Renal cortex interstitium (tissue), 15 donors: ENCODE measurements at places on chromosomes 4 and X. TPM values are rescaled to one million over a fixed set of nuclear protein-coding genes. Genes with fewer than 3 reads are reported as not detected.

Gene TEC
- polyA plus RNA-seq = 4.5 TPM

Gene TBC1D8B
- 6.8 TPM for polyA plus RNA-seq

GRCh38 chr4:182799515-182800215, 117.5 kb downstream of the DCTD start:
- no peak for DNase-seq

- DNase-seq = no peak
These were observed 159.2 kb downstream of the ADGRL3 start for GRCh38 chr4:61359301-61359700.

GRCh38 chr4:76589402-76589801, 154.4 kb downstream of the SHROOM3 start:
- DNase-seq = no peak

DNA sequence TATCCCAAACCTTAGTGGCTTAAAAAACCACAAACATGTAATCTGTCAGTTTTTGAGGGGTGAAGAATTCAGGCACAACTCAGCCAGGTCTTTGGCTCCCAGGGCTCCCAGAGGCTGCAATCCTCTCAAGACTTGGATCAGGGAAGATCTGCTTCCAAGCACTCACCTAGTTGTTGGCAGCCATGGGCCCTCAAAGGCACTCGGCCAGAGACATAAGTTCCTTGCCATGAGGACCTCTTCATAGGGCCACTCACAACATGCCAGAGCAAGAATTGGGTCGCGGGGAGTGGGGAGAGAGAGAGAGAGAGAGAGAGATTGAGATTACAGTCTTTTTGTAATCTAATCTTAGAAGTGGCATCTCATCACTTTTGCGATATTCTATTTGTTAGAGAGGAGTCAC, 77.1 kb upstream of the TBC1D9 start:
- no peak for DNase-seq

GRCh38 chrX:147351644-147352043, 537.1 kb upstream of the CXorf51A start:
- no peak for DNase-seq

DNA sequence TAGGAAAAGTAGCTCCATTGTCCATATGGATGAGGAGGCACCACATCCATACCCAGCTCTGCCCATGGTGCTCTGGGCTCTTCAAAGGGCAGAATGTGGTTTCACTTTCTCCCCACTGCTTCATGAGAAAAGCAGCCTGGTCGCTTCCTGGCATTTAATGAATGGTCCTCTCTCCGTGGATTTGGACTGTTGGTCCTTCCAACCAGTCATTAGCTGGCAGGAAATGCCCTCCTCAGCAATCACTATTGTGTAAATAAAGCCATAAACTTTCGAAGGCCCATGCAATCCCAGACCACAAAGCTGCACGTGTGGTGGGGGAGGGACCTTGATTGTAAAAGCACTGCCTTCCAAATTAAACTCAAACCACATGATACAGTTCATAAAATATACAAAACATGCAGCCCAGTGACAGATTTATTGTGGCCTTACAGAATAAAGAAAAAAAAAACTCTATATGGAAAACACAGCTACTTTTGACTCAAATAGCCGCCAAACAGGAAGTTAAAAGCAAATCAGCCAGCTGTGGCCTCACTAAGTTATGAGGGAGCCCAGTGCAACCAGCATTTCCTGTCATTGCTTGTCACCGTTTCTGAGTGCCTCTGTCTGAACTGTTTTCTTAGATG, 8.1 kb downstream of the MBNL3 start:
- DNase-seq = peak; percentile 48

DNA sequence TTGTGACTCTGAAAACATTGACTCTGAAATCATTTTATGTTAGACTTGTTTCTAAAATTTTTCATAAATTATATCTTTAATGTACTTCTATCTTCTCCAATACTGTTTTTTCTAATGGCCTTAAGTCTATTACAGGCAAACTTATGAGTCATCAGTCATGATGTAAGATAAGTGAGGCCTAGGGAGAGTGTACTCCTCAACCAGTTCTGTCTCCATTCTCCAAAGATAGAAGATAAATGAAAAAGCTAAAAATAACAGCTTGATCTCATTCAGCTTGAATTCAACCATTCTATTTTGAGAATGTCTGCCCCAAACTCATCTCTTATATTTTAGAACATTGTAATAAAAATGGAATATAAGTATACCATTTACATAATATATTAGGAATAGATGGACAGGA, 34.5 kb downstream of the STBD1 start:
- no peak for DNase-seq

GRCh38 chrX:46398126-46398525, 147.1 kb downstream of the ZNF674 start:
- no peak for DNase-seq

DNA sequence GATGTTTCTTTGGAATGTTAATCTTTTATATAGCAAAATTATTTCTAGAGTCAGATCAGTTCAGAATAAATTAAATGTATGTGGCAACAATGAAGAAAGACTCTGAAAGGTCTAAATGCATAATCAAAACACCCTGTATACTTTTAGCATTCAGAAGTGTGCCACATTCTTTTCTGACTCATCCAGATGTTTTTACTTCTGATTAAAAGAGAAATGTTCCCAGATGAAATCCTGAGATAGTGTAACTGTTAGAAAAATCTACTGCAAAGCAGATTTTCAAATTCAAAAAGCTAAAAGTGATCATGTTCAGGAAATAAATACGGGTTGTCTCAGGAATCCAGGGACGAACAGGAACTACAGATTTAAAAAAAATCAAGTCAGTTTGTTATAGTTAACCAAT, 241.4 kb downstream of the GRIA3 start:
- DNase-seq = no peak

GRCh38 chrX:108447303-108447702, 7.7 kb downstream of the COL4A5 start:
- no peak for DNase-seq

- DNase-seq = no peak
These were observed 18.8 kb downstream of the TLR6 start for GRCh38 chr4:38837849-38838248.

DNA sequence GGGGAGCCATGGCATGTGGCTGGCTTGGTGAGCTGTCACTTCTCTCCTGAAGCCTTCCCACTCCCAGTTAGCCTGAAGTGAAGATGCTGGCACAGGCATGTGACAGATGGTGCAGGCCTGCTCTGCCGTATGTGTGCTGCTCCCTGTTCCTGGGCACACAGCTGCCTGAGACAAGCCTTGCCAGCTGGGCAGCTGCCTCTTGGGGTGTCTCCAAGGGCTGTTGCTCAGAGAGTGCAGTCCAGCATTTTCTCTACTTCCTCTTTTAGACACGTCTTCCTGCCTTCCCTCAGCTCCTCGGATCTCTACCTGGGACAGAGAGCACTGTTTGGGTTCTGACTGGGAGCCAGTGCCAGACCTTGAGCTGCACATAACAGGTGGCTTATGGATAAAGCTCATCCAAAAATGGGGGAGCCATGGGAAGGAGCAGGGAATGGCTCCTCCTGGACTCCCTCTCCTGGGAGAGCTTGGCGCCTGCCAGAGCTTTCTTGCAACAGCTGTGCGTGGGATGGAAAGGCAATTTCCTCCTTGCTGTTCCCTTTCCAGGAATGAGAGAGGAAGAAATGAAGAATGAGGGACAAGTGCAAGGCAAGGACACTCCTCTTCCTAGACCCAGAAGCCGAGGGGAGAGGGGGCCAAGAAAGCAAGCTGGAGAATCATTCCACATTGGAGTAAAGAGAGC, 132.9 kb downstream of the MSL3 start:
- DNase-seq = no peak

DNA sequence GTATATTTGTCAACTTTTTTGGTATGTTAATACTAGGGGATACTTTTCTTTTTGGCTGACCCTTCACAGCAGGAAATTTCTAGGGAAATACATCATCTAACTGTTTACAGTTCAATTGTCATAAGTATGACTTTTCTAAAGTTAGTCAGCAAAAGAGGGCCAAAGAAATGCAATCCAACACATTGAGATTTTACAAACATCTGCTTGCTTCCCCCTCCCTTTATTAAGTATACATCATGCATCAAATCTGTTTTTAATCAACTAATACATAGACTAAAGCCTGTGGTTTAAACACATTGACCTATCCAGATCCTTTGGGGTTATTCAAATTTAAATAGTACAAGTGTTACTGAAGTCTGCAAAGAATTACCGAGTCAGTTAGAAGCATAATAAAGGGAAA, 93.9 kb downstream of the MID1 start:
- DNase-seq = no peak
